ENCODE measurements at places on chromosomes 16 and 17.

- DNase-seq = no peak
Observed at GRCh38 chr17:16314859-16315258, 38.4 kb downstream of the CENPV start.

GRCh38 chr17:1975573-1975972, 49.6 kb downstream of the RTN4RL1 start:
- DNase-seq = no peak

DNA sequence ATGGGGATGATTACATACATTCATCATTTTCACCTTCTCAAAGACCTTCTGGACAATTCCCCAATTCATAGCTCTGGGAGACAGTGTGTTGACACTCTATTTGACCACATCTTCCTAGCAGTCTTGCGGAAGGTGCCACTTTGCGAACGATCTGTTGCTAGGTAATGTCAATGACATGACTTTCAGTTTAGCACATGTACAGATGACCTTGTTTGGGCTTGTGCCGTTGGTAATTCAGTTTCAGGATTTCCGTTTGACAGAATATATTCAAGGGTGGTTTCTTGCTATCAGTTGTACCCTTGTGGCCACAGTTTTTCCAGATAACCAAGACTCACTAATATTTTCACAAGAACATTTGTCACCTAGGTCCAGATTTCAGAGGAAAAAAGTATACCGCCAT, 478.2 kb downstream of the WWOX start:
- no peak for DNase-seq

DNA sequence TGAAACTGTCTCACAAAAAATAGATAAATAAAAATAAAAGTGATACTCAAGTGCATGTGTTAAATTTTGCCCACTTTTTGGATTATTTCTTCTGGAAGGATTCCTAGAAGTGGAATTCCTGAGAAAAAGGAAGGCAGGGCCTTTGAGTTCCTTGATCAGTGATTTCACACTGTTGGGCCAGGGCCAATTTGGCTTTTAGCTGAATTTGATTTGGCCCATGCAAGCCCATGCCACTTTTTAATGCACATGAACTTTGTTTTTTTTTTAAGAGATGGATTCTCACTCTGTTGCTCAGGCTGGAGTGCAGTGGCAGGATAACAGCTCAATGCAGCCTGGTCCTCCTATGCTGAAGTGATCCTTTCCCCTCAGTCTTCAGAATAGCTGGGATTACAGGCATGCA, 96.3 kb downstream of the TNFRSF13B start:
- no peak for DNase-seq

DNA sequence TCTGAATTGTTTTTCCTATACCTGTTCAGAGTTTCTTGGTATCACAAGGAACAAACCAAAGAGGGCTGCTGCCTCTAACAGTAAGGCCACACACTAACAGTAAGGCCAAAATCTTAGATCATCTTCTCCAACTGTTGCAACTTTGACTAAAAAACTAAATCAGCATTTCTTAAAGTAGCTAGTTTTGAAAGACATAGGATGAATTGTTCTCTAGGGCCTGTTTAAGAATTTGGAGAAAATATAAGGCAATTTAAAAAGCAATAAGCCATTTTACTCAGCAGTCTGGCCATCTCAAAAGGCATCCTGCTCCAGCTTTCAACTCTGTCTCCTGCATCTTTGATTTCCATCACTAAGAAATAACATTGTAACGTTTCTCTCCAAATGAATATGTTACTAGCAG, 105.0 kb upstream of the MON1B start:
- DNase-seq = no peak

DNA sequence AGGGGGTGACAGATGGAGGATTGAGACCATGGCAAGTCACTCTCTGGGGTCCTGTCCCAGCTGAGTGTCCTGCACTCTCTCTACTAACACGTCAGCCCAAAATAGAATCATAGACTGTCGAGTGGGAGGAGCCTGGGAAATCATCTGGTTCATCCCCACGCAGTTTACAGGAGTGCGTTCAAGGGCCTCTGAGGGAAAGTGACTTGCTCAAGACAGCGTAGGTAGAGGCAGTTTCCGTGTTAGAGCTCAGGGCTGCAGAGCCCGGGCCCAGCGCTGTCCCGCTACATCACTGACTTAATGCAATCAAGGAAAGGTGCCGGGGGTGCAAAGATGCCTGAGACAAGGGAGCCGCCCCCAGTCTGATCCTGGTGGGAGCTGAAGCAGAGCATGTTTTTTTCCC, 10.3 kb downstream of the GSG1L2 start:
- DNase-seq = no peak

- DNase-seq = no peak
Observed at GRCh38 chr17:81120695-81121621, 44.3 kb upstream of the PVALEF start.

GRCh38 chr17:46135126-46135812, 58.0 kb downstream of the KANSL1 start:
- DNase-seq = no peak

DNA sequence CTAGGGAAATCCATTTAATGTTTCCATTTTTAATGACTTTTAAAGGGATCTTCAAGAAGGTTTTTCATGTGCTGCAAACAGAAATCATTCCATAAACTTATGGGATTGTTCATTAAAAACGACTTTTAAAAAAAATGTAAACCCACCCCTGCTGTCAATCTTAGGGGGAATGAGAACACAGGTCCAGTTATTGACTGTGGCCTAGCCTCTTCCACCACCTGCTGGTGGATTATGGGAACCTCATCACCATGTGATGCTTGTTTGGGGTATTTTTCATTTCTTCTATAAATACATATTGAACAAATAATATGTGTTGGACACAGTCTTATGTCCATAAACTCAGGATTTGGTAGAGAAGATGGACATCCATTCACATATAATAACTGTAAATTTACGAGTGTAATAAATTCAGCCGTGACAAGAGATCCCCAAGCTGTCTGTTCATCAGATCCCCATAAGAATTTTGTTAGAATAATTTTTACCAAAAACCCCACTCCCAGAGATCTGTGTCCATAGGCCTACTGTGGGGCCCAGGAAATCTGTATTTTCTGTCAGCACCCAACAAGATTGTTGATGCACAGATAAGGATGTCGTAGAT, 42.0 kb upstream of the TMC5 start:
- DNase-seq = no peak

DNA sequence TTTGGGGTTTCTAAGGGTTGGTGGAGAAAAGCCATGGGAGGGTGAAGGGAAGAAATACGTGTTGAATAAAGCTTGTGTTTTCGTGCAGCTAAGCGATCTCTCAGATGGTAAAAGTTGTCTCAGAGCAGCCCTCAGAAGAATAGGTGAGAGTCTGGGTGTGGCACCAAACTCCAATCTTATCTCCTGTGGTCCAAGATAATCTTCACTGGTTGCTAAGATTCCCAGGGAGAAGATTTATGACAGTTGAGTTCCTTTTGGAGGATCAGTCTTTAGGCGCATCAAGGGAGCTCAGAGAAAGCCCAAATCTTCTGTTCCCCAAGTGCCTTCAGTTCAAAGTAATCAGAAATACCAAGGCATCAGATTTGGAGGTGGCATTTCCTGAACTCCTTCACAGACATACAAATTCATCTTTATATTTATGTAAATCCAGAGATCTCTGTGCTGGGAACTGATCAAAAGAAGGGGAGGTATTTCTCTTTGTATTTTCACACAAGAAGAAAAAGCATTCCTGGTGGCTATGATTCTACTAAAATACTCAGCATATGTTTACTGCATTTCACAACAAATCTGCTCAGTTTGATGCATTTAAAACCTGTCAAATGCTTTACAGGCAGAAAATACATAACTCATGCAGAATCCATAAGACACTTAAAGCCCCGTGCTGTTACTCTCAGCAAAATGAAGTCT, 102.9 kb downstream of the ABCC12 start:
- DNase-seq = no peak

GRCh38 chr17:49587366-49588073, 11.8 kb downstream of the NXPH3 start:
- no peak for DNase-seq

DNA sequence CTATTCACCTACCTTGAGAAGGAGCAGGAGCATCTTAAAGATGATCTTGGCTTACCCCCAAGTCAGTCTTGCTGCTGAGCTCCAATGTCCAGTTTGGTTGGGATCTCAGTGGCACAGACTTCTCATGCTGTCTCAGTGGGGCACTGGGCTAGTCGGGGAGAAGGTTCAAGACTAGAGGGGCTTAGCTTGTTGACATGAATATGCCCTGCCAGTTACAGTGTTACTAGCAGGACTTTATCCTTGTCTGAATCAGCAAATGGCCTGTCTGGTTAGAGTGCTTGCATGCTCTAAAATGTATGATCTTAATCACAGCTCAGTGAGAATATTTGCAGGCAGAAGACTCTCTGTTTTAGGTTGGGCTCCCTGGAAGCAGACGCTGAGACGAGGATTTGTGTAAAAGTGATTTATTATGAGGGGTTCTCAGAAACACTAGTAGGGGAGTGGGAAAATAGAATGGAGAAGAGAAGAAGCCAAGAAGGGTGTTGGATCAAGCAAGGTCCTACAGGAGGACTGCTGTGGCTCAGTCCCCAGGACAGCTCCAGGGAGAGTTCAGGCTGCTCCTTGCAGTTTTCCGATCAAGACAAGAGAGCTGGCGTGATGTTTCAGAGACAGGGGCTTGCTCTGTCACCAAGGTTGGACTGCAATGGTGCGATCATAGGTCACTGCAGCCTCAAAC, 150.4 kb upstream of the HS3ST2 start:
- DNase-seq = no peak

GRCh38 chr17:55654821-55655220, 67.8 kb downstream of the TMEM100 start:
- no peak for DNase-seq

- DNase-seq = no peak
Observed at GRCh38 chr17:43554857-43555256, 8.7 kb upstream of the ETV4 start.

GRCh38 chr17:68006797-68007196, 10.5 kb upstream of the C17orf58 start:
- DNase-seq = no peak

DNA sequence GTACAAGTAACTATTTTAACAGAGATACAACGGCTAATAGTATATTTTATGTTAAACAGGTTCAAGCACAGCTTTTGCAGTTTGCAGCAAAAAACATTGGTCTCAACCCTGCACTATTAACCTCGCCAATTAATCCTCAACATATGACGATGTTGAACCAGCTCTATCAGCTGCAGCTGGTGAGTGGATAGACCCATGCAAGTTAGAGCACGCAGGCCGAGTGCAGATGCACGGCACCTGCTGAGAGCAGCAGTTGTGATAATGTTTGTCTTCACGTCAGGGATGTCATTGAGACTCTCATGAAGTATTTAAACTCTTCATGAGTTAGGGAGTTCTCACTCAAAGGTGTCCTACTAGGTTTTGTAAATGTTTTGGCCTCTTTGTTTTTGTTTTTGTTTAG, 45.6 kb downstream of the TMC6 start:
- no peak for DNase-seq

DNA sequence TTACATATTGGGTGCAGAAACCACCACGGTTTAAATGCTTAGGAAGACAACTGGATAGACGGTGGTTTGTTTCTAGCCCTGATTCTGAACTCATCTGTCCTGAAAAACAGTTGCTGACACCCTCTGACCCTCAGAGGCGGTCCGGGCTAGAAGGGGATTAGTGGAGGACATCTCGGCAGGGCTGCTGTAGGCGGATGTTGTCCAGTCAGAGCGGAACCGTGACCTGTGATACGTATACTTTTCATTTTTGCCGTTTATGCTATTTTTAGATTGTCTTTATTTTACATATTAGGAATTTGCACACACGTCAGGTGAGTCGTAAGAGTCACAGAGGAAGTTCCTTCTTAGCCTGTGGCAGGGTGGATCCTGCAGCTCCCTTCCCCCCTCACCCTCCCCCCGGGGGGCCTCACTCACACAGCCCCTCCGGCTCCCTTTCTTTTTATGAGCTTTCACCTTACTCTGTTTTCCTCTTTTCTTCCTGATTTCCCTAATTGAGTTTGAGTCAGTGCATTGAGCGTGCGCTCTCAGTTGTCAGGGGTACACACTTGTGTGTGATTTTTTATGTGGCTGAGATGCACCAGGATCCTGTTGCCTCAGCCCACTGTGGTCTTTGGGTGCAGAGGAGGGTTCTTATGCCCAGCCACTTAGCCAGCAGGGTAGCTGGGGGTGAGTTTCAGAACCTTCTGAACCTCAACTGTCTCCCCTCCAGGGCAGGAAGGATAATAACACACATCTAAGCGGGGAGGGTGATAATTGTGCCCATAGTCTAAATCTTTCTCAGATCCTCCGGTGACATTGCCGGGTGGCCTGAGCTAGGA, 211.1 kb upstream of the CHMP6 start:
- DNase-seq = no peak

GRCh38 chr17:79970576-79971068, 65.0 kb downstream of the TBC1D16 start:
- DNase-seq = no peak

DNA sequence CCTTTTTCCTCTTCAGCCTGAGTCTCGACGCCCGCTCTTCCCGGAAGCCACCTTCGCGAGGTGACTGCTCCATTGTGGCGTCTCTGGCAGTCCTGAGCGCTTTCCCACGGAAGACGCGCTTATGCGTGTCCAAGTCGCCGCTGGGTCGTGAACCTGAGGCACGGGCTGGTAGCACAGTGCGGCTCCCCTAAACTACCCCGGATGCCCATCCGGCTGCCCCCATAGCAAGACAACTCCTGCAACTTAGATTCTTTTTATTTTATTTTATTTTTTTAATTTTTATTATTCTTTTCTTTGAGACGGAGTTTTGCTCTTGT, 2.1 kb upstream of the ESRP2 start:
- no peak for DNase-seq

DNA sequence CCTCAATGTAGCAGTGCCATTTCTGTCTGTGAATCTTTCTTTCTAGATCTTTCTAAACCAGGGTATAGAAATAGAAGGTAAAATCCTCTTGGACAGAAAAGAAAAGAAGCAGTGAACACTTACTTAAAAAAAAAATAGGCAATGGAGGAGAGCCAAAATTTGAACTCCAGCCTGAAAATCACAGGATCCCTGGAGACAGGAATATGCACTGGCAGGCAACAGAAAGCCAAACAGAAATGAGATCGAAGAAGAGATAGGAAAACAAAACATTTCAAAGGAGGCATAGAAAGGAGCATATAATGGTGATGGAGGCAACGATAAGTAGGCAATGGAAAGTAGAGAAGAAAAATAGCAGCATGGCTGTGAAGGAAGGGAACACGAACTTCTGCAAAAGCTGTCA, 253.7 kb upstream of the HSBP1 start:
- no peak for DNase-seq

GRCh38 chr16:85350973-85351372, 238.7 kb upstream of the CIBAR2 start:
- peak; percentile 26 for DNase-seq

DNA sequence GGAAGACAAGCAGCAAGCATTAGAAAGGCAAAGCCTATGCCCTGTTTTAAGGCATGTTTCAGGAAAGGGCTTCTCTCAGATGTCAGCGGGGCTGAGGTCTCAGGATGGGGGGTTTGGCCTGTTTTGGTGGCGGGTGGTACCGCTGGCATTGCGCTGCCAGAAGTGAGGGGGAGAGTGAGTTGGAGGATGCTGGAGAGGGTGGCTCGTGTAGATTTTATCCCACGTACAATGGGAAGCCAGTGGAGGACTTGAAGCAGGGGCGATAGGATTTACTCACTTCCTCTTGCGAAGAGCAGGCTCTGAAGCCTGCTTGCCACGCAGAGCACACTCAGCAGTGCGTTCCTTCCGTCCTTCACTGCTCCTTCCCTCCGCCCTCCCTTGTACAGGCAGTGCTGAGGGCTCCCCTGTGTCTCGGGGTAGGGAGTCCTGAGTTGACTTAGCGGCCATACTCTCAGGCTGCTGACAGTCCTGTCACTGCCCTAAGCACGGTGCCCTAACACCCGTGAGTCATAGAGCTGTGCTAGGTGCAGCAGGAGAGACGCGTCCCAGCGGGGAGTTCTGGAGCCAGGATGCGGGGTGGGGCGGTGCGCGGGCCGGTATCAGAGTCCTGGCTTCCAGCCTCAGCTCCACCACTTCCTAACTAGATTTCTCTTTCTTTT, 113.1 kb downstream of the SNX29 start:
- DNase-seq = no peak
